ENCODE measurements at places on chromosomes 4 and X.

- no peak for DNase-seq
Measured at GRCh38 chrX:40083120-40083978, 14.4 kb downstream of the BCOR start.

GRCh38 chr4:182465979-182466378 lies 222.8 kb downstream of the TENM3 start:
- DNase-seq = no peak

DNA sequence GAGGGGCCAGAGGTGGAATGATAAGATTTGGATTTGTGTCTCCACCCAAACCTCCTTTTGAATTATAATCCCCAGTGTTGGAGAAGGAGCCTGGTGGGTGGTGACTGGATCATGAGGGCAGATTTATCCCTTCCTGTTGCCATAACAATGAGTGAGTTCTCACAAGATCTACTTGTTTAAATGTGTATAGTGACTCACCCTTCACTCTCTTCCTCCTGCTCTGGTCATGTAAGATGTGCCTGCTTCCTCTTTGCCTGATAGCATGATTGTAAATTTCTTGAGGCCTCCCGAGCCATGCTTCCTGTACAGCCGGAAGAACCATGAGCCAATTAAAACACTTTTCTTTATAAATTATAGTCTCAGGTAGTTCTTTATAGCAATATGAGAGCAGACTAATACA lies 348.6 kb downstream of the AR start:
- no peak for DNase-seq

DNA sequence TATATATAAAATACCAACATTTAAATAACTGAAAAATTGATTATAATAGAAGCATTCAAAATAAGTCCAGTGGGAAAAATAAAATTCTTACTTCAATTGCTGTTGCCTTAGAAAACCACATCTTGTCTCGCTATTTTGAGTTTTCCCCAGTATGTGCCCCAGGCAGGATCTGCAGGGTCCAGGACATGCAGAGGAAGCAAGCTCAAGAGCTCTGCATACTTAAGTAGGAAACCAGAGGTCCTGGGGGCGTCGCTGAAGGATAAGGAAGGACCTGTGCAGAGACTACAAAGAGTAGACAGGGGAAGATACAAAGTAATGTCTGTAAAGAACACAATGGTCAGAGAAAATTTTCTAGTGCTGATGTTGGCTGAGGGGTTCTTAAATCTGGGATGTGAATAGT lies 310.5 kb upstream of the EMCN start:
- DNase-seq = no peak

DNA sequence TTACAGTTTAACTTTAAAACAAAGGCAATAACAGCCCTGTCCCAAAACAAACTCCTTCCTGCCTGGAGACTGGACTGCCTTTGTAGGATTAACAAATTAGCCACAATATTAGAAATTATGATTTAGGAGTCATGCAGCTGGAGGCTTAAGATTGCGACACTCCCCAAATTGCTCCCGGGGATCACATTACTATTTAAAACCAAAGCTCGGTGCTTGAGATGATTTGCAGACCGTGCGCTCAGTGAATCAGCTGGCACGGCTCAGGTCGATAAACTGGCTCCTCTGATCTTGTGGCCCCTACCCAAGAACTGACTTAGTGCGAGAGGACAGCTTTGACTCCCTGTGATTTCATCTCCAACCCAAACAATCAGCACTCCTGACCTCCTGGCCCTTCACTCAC lies 829.3 kb downstream of the NLGN4X start:
- DNase-seq = no peak

- DNase-seq = no peak
Measured at GRCh38 chrX:72382202-72382595, 76.5 kb upstream of the CITED1 start.

DNA sequence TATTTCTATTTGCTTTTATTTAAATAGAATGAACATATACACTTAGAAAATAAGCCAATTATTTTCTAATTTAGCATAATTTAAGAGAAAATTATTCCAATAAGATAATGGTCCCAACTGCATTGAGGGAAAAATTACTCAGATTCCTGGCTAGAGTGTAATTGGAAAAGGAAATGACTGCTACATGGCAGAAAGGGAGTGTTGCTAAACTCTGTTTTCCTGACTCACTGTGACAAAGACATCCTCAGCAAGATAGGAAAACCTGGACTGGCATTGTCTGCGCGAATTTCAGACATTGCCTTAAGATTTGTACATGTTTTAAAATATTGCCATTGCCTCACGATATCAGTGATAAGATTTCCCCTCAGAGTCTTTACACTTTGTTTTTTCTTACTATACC lies 8.2 kb downstream of the TNIP3 start:
- DNase-seq = no peak

Data from effector memory CD8-positive, alpha-beta T cell (primary cell).